Hematopoietic multipotent progenitor cell (in vitro differentiated cells): ENCODE measurements at places on chromosomes 4 and X.
A peak's percentile ranks its signal among the peaks of the same experiment; 100 is the strongest.

GRCh38 chrX:136953867-136954787 is 73.6 kb upstream of the RBMX start:
- peak; percentile 21 for DNase-seq

GRCh38 chr4:70997546-70997945 is 4.1 kb downstream of the DCK start:
- DNase-seq = no peak

- no peak for DNase-seq
These were observed 643 bp downstream of the SRP72 start for GRCh38 chr4:56468097-56468422.

- no peak for DNase-seq
These were observed 411.8 kb upstream of the PCDH10 start for GRCh38 chr4:132737344-132737743.

DNA sequence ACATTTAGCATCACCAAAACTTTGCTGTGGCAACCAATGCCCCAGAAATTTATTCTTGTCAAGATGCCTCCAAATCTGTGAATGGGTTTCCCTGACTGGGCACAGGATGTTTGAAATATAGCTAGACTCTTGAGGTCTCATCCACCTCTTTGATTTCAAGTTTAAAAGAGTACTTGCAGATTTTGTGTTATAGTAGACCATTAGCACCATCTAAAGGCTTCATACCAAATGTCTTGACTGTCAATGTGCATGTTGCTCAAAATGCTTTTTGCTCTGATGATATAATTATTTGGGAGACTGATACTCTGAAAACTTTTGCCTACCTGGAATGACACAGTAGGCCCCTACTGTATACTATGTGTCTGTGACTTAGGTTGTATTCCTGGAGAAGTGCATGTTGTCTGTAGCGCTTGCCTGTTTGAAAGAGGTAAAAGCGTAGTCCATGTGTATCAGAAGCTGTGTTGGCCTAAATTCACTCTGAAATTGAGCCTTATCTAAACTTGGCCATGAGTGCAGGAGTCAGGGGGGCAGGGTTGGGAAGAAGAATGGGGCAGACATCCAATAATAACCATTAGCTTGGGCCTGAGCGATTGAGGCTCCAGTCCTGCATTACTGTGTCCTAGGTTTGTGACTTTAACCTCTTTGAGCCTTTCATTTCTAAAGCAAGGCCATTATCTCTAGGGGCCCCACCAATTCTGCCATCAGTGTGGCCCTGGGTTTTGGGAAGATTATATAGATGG is 33.8 kb downstream of the NDP start:
- peak; percentile 18 for DNase-seq

DNA sequence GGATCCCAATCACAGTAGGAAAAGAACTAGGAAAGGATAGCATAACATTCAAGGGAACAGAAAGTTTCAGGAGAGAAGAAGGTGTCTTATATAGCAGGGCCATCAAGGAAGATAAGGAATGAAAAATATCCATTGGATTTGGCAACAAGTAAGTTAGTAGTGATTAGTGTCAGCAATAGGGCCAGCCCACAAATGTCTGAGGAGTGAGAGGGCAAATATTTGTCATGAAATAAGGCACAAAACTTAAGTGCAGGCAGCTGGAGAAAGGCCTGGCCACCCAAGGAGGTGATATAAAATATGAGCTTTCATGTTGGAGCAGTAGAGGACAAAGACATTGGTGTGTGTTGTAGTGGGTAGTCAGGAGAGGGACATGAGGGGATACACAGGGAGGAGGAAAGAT is 132.1 kb downstream of the COL4A6 start:
- no peak for DNase-seq

- no peak for DNase-seq
These were observed 30.8 kb downstream of the ADRA2C start for GRCh38 chr4:3796960-3797359.

GRCh38 chr4:155681886-155682285 is 15.2 kb downstream of the GUCY1A1 start:
- DNase-seq = no peak

DNA sequence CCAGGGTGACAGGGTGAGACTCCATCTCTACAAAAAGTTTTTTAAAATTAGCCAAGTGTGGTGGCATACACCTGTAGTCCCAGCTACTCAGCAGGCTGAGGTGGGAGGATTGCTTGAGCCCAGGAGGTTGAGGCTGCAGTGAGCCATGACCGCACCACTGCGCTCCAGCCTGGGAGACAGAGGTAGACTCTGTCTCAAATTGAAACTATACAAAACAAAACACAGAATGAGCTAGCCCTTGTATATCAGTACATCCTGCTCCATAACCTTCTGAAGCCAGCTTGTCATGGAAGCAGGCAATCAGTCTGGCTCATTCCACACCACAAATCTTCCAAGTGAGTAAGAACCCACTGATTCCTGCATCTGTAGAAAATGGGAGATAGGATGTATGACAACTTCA is 49.0 kb downstream of the CD99L2 start:
- DNase-seq = no peak

- no peak for DNase-seq
These were observed 59.4 kb upstream of the PITX2 start for GRCh38 chr4:110682311-110682710.

GRCh38 chr4:111937368-111937767 is 207.9 kb upstream of the FAM241A start:
- DNase-seq = peak; percentile 64

GRCh38 chr4:145324161-145324560 is 143.8 kb upstream of the OTUD4 start:
- DNase-seq = no peak

DNA sequence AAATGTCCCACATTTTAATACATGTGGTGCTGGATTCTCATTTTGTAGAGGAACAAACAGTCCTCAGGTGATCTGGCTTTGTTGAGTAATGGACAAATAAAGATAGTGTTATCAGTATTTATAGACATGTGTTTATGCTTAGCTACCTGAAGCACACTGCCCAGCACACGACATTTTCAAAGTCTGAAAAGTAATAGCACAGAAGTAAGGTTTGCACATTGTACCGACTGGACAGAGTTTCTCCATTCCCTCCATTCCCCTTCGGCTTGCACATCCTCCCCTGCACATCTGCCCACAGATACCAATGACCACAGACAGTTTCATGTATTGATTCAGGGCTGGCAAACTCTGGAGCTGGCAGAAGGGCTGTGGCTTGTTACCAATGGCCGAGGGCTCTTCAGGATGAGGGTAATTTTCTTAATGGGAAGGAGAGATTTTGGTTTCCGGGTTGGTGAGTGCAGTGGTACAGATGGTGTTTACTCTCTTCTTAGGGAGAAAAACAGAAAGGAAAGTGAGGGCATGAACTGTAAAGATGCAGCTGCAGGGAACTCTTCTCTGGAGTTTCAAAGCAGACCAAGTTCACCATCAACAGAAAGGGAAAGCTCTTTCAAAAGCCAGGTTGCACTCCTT is 2.3 kb downstream of the GRPR start:
- DNase-seq = no peak

GRCh38 chrX:39398963-39399261 is 597.7 kb downstream of the MID1IP1 start:
- DNase-seq = no peak

- no peak for DNase-seq
These were observed 69.5 kb upstream of the ANK2 start for GRCh38 chr4:112979881-112980421.

DNA sequence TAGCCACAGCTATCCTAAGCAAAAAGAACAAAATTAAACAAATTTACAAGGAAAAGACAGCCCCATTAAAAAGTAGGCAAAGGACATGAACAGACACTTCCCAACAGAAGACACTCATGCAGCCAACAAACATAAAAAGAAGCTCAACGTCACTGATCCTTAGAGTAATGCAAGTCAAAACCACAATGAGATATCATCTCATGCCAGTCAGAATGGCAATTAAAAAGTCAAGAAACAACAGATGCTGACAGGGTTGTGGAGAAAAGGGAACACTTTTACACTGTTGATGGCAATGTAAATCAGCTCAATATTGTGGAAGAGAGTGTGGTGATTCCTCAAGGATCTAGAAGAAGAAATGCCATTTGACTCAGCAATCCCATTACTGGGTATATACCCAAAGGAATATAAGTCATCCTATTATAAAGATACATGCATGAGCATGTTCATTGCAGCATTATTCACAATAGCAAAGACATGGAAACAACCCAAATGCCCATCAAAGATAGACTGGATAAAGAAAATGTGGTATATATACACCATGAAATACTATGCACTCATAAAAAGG is 163.0 kb upstream of the TET2 start:
- no peak for DNase-seq

- no peak for DNase-seq
These were observed 2.0 kb upstream of the HPGD start for GRCh38 chr4:174524242-174524641.

GRCh38 chrX:140317462-140317861 is 187.4 kb downstream of the SOX3 start:
- no peak for DNase-seq

GRCh38 chr4:40939856-40940255 is 190.1 kb downstream of the NSUN7 start:
- DNase-seq = no peak

- DNase-seq = no peak
These were observed 3.3 kb upstream of the HPGDS start for GRCh38 chr4:94345969-94346368.

GRCh38 chr4:41505161-41505661 is 32.7 kb upstream of the LIMCH1 start:
- no peak for DNase-seq

GRCh38 chr4:43990551-43990950 is 458.1 kb downstream of the KCTD8 start:
- no peak for DNase-seq

DNA sequence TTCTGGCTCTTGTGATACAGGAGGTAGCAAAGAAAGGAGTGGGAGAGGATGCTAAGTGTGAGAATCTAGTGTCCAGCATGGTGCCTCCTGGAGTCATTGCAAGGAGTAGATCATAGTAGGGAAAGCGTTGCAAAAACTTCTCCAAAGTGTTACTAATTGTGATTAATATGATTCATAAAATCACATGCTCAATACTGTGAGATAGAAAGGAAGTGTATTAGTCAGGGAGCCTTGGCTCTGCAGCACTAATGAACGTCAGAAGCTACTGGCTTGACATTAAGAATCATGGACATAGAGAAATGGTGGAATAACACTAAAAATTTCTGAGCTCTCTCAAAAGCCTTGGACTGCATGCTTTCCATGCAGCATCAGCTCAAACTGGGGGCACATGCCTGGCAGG is 299.1 kb downstream of the EVC2 start:
- DNase-seq = no peak

GRCh38 chr4:130110770-130111169 is 1014.8 kb downstream of the C4orf33 start:
- no peak for DNase-seq

DNA sequence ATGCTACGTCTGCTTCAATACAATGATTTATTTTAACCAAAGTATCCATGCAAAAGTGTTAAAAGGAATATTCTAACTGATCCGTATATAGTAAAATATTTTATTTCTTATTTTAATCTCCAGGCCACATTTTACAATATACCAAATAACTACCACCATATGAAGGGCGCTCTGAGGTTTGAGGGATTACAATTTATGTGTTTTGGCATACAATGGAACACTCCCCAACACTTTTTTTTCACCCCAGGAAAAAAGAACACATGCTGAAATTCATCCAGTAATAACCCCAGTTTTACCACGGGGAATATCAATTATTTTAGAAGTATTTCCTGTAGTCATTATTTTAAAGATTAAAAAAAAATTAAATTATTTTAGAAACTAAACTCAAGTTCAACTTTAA is 65.4 kb downstream of the APBB2 start:
- no peak for DNase-seq

DNA sequence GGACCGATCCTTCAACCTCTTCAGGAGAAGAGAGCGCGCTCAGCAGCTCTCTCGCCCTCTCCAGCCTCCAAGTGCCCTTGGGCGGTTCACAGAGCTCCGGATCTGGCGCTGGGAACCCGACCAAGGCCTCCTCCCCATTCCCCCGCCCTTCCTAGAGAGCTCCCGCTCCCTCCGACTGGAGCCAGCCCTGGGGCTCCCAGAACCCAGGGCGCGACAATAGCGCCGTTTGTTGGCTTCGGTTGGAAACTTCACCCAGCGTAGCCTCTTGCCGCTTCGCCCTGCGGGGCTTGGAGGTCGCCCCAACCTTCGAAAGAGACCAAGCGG is 3.1 kb upstream of the SOX3 start:
- no peak for DNase-seq

GRCh38 chrX:110359273-110359672 is 625 bp downstream of the RTL9 start:
- DNase-seq = no peak

DNA sequence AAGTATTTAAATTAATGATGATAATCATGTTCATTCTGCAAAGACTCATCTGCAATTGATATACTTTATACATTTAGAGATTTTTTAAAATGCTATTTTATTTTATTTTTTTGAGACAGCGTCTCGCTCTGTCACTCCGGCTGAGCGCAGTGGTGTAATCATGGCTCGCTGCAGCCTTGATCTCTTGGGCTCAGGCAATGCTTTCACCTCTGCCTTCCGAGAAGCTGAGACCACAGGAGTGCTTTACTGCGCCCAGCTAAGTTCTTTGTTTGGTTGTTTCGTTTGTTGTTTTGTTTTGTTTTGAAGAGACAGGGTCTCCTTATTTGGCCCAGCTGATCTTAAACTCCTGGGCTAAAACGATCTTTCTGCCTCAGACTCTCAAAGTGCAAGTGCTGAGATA is 1541.0 kb downstream of the PCDH7 start:
- no peak for DNase-seq

GRCh38 chrX:15808254-15808653 is 18.0 kb downstream of the ZRSR2 start:
- DNase-seq = no peak

DNA sequence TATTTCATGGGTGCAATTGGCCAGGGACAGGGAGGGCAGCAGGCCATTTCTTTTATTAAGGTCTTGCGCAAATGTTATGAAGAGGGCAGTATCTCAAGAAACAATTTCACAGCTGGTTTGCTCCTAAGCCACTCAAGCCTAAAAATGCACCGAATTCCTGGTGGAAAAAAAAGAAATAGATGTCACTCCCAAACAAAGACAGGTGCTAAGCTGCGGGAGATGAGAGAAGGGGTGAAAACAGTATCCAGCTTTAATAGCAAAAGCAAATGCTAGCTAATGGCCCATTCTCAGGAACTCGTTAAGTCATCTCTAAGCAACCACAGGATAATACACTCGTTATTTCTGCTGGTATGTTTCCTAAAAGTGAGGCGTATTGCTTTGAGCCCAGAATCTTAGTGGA is 116.4 kb downstream of the ARX start:
- no peak for DNase-seq

DNA sequence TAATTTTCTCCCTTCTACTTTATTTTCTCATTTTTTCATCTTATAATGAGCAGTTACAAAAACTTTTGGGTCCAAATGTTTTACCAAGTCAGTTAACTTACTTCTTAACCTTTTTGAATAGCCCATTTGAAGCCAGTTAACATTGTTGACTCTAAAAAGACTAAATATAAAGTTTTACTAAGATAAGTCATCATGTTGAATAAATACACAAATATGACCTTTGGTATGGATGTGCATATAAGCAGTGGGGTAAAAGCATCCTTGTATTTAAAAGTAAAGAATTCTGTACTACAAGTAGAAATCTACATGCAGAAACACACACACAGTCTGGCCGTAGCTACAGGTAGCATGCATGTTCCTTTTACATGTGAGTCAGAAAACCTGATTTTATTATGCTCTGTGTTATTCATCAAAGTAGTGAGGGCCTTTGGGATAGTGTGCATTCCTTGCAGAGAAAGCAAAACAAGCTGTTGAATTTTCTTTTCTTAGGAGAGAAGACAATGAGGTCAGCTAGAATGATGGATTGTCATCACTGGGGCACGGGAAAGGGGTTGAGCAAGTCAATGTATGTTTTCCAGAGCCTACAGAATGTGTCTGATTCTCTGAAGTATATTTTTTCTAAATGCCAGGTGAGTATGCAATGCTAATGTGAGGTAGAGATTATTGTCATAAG is 533.2 kb upstream of the AGA start:
- no peak for DNase-seq
